ENCODE measurements at places on chromosomes 16 and 17. TPM values are rescaled to one million over a fixed set of nuclear protein-coding genes. Genes with fewer than 3 reads are reported as not detected.

DNA sequence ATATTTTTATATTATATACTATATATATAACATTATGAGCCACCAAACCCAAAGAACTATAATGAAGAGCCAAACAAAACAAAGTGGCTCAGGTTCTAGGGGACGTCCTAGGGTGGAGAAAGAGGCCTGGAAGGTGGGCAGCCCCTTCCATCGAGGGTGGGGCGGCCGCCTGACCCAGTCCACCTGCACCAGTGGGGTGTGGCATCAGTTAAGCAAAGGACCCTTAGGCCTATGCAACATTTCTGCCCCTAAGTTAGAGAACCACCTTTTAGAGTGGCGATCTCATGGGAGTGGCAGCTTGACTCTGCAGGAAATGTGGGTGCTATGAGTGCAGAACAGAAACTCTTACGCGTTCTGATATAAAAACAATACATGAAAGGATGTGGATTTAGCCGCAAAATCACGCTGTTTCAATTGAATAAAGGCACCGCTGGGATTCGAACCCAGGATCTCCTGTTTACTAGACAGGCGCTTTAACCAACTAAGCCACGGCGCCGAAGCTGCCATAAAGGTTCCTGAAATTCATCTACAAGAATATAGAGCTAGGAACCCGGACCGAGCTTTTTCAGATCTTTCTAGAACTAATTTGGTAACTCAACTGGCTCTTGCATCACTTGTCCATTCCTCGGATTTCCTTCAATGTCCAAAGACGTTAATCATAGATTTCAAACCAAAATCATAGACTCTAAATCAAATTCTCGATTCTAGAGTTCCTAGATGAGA, 15.6 kb upstream of the AURKB start:
- peak; percentile 69 for DNase-seq

DNA sequence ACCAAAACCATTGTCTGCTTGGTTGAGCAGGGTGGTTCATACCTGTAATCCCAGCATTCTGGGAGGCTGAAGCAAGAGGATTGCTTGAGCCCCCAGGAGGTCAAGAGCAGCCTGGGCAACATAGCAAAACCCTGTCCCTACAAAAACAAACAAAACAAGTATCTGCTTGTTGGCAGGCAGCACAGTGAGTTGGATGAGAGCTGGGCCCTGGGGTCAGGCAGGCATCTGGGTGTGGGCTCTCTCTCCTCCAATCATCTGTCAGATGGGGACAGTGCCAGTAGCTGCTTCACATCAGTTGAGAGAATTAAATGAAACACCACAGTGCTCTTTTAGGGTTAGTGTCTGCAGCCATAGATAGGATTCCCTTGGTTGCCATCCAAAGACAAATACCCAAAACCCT, 5.8 kb downstream of the ARMC7 start:
- DNase-seq: peak; percentile 78

- peak; percentile 35 for DNase-seq
These were observed 29.4 kb downstream of the TANC2 start for GRCh38 chr17:62995377-62995885.

- DNase-seq: no peak
These were observed at the start of gene CCL8 for GRCh38 chr17:34319039-34319483. CCL8 (plus strand) TSS chr17:34319435; CDS start chr17:34319502, 67 bp downstream.

- DNase-seq: peak; percentile 85
These were observed 497 bp downstream of the SMIM5 start for GRCh38 chr17:75633486-75634375.

GRCh38 chr16:20409398-20410120, at the start of gene ACSM5:
ACSM5 (plus strand) TSS chr16:20409534; CDS start chr16:20411485, 1,951 bp downstream.
- peak; percentile 84 for DNase-seq

DNA sequence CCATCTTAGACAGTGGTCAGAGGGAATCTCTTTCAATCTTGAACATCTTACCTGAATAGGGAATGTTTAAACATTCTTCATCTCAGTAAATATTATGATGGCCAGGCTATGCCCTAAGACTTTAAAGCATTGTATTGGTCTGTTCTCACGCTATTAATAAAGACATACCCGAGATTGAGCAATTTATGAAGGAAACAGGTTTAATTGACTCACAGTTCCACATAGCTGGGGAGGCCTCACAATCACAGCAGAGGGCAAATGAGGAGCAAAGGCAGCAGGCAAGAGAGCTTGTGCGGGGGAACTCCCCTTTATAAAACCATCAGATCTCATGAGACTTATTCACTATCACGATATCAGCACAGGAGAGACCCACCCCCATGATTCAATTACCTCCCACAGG, 55.3 kb upstream of the SOX9 start:
- no peak for DNase-seq

- DNase-seq: peak; percentile 83
These were observed 4.3 kb downstream of the MYO1C start for GRCh38 chr17:1487939-1488825.

- no peak for DNase-seq
These were observed 4.2 kb upstream of the KRTAP4-5 start for GRCh38 chr17:41153856-41154255.

- peak; percentile 24 for DNase-seq
These were observed 475.9 kb downstream of the HS3ST3B1 start for GRCh38 chr17:14776791-14777190.

DNA sequence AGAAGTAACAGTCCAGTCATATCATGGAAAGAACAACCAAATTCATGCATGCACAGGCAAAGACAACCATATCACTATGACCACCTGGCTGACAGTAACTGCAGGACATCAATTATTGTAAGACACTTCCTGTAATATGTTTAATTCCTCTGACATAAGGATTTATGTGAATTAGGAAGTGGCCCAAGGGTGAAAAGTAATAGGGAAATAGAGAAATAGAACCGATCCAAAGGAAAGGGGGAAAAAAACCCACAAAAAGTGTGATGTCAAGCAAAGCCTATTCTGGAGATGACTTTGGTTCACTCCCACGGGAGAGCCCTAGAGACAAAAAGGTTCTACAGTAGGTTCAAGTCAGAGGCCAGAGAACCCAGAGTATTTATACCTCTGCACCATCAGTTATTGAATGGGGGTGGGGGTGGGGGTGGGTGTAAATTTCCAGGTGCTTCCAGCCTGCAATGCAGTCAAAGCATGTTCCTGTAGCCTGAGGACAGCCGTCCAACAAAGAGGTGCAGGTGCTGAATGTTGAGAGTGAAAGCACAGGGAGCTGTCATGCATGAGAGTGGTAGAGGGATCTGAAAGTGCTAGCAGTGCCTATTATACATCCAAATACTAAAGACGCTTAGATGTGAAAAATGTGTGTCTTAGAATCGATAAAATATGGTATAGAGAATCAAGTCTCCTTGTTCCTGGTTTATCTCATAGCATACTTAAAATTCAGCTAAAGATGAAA, 95.6 kb upstream of the HLF start:
- no peak for DNase-seq

- DNase-seq: no peak
These were observed 11.2 kb downstream of the PER1 start for GRCh38 chr17:8141045-8141444.

GRCh38 chr17:44308320-44308818, at the start of gene RUNDC3A:
RUNDC3A (plus strand) TSS chr17:44308601; CDS start chr17:44308833, 232 bp downstream.
- peak; percentile 80 for DNase-seq

PHAF1 gene
- total RNA-seq: 5.6 TPM

INCA1 gene
- total RNA-seq: not detected

Data from MG63 (cell line).